Midbrain (tissue), 1 donor: ENCODE measurements at places on chromosomes 11 and 22.

- DNase-seq: no peak
Measured at GRCh38 chr22:42468841-42469240, 36.6 kb upstream of the NFAM1 start.

DNA sequence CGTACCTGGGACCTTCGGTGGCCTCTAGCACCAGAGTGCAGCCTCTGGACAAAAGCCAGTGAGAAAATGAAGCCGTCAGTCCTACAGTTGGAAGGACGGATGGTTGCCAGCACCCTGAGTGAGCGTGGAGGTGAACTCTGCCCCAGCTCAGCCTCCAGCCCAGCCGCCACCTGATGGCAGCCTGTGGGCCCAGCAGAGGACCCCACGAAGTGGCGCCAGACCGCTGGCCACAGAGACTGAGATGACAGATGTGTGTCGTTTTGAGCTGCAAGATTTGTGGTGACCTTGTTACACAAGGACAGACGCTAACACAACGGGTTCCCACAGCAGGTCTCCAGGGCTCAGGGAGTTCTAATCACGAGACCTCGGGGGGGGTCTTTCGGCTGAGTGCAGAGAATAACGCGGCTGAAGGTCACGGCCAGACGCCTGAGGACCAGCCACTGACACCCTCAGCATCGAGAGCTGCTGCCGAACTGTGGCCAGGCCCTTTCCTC is 75.0 kb downstream of the BRD1 start:
- DNase-seq: no peak

DNA sequence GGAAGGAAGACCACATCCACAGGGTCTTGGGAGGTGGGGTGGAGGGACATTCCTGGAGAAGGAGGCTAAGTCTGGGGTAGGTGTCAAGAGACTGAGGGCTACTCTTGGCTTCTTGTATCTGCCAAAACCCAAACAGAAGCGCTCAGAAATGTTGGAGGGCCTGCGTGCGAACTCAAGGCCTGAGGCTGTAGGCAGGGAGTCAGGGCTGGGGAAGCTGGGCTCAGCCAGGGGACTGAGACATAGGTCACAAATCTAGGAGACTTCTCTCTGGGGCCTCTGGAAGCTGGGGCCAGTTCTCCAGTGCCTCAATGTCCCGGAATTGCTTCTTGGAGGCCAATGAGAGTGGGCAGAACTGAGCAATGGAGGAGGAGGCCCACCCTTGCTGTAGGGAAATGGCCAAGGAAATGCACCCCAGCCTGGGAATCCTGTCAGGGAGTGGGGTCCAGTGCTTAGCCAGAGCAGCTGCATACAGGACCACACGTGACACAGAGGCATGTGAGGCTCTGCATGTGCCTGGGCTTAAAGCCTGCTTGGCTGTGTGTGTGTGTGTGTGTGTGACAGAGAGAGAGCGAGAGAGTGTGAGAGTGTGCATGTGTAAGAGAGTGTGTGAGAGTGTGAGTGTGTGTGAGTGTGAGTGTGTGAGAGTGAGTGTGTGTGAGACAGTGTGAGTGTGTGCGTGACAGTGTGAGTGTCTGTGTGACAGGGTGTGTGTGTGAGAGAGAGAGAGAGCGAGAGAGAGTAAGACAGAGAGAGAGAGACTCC is 141.3 kb downstream of the ST3GAL4 start:
- no peak for DNase-seq

DNA sequence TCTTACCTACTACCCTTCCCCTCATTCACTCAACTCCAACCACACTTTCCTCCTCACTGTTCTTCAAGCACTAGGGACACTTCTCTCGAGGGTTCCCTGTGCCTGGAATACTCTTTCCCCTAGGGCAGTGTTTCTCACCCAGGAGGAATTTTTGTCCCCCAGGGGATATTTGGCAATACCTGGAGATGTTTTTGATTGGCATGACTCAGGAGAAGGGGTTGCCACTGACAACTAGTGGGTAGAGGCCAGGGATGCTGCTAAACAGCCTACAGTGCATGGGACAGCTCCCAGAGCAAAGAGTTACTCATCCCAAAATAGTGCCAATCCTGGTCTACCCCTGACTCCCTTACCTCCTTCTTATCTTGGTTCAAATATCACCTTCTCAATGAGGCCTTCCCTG is 40.0 kb downstream of the BTG4 start:
- no peak for DNase-seq

DNA sequence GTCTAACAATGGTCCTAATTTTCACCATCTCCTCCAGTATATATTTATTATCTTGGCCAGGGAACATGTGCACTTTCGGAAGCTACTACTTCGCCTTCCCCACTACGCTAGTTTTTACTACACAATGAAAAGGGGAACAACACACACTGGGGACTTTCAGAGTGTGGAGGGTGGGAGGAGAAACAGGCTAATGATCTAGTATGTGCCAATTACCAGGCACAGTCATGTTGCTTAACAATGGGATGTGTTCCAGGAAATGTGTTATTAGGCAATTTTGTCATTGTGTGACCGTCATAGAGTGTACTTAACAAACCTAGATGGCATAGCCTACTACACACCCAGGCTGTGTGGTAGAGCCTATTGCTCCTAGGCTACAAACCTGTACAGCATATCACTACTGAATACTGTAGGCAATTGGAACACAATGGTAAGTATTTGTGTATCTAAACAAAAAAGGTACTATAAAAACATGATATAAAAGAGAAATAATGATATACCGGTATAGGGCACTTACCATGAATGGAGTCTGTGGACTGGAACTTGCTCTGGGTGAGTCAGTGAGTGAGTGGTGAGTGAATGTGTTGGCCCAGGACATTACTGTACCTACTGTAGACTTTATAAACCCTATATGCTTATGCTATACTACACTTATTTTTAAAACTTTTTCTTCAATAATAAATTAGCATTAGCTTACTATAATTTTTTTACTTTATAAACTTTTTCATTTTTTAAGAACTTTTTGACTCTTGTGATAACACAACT is 20.1 kb upstream of the CUL5 start:
- DNase-seq: no peak

DNA sequence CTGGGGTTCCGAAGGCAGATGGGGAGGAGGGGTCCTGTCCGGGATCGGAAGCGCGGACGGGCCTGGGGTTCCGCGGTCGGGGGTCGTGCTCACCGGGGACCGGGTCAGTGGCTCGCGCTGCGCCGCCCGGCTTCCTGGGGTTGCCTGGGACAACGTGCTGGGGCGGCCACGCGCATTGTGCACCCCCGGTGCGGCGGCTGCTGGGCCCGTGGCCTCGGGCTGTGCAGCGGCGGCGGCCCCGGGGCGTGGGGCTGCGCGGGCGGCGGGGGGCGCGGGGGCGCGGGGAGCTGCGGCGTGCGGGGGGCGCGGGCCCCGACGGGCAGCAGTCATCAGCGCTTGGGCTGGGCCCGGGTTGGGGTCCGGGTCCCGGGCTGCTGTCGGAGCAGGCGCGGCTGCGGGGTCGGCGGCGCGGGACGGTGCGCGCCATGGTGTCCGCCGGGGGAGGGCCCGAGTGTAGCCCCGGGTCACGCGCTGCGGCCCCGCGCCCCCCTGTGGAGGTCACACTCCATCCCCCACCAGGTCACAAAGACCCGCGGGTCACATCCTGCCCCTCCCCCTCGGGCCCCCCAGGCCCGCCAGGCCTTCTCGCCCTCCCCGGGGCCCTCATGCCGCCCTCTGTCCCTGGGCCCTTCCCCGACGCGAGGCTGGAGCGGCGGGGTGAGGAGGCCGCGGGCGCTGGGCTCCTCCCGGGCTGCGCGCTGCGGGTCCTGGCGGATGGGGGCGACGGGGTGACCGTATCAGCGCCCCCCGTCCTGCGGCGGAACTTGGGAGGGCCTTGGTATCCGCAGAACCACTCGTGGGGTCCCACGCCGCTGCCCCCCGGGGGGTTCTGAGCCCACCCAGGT is at the start of gene TTLL8:
TSS of gene TTLL8 (minus strand) at position 238 of the 845 bp plus-strand sequence.
- no peak for DNase-seq

DNA sequence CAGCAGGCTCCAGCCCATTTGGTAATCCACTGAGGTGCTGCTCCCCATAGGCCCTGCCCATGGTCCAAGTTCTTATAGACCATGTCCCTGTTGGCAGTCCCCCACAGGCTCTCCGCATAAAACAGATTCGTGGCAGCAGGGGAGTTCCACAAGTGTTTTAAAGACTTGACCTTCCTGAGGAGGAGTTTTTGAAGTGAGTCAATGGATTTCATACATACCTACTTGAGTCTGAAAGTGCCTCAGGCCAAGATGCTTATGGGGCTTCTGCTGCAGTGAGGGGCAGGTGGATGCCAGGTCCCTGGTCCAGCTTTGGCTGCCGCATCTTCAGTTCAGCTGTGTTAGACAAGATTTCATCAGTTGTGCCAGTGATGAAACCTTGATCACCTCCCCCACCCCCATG is 43.3 kb downstream of the CABIN1 start:
- no peak for DNase-seq

DNA sequence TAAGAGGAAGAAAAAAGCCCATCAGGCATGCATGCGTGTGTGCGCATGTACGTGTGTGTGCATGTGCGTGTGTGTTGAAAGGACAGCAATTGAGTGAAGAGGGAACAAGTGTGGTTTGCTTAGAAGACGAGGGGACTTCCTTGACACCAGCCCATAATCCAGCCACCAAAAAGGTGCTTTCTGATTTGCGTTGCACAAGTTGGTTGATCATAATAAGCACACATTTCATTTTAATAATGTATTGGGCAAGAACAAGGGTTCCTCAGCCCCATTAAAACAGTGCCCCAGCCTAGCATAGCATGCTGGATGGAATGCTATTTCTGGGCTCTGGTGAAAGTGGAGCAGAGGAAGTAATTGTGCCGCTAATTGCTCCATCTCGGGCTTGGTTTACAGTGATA is 493.2 kb downstream of the MIAT start:
- DNase-seq: no peak

DNA sequence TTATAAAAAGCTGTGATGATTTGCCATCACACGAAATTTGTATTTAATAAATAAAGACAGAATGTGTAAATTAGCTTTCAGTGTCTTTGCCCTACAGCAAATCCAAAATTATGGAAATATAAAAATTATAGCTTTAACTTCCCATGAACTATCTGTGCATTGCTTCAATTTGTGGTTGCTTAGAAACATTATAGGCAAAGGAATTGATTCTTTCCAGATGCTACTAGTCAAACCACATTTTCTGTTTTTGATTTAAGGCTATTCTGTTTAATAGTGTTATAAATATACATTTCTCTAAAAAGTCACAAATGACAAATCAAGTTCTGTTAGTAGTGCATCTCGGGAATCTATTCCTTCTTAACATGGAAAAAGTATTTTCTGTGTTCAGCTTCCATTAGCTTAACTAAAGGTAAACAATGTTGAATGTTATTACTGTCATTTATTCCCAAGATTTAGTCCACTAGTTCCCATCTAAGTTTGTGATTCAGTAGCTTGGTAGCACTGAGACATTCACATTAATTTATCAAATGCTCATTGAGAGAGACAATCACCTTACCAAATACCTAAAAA is 1086.3 kb upstream of the CCDC90B start:
- no peak for DNase-seq

DNA sequence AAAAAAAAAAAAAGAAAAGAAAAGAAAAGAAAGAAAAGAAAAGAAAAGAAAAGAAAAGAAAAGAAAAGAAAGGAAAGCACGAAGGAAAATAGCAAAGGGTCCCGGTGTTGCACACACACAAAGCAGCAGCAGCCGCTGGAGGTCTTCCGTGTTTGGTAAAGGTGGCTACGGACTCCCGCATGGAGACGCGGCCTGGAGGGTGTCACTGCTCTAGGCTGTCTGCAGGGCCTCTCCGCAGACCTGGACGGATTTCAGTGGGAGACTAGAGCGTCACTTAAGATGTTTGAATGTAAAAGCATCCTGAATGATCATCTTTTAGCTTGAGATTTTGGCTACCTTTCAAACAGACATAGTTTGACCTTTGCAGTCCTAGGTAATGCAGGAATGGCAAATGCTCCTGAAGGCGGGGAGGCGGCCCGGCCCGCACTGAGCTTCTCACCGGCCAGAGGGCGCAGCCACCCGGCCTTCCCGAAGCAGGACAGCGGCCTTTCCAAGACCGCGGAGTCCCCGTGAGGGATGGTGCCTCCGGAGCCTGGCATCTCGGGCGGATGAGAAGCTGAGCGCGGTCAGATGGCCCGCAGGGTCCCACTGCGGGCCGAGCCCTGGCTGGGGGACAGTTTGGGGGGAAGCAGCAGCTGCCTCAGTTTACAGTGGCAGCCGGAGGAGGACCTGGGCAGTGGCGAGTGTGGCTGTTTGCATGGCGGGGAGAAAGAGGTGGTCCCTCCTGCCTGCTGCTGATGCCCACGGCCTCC is 18.5 kb downstream of the KRTAP5-5 start:
- DNase-seq: no peak

DNA sequence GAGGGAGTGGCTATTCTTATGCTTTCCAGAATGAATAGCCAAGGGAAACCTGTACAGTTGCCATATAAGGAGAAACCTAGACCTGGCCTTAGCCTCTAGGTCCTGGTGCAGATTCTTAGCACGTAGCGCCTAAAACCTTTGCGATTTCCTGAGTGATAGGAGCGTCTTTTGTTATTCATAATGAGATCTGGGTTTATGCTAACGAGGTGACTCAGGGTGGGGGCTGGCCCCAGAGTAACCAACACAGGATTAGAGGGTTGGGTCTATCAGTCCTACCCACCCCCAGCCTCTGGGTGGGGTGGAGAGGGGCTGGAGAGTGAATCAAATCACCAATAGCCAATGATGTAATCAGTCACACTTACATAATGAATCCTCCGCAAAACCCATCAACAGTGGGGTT is 73.4 kb upstream of the PARVG start:
- DNase-seq: no peak
